ENCODE measurements at places on chromosomes 11 and 22. TPM values are rescaled to one million over a fixed set of nuclear protein-coding genes. Genes with fewer than 3 reads are reported as not detected.

GRCh38 chr11:27722117-27722952 is 22.1 kb upstream of the BDNF start:
- DNase-seq: no peak

The SMC1B gene
- 0.07 TPM for total RNA-seq

The OR51B2 gene
- not detected for total RNA-seq

- no peak for DNase-seq
Observed at GRCh38 chr11:79344753-79345294, 96.0 kb downstream of the TENM4 start.

The OR10A4 gene
- total RNA-seq: not detected

DNA sequence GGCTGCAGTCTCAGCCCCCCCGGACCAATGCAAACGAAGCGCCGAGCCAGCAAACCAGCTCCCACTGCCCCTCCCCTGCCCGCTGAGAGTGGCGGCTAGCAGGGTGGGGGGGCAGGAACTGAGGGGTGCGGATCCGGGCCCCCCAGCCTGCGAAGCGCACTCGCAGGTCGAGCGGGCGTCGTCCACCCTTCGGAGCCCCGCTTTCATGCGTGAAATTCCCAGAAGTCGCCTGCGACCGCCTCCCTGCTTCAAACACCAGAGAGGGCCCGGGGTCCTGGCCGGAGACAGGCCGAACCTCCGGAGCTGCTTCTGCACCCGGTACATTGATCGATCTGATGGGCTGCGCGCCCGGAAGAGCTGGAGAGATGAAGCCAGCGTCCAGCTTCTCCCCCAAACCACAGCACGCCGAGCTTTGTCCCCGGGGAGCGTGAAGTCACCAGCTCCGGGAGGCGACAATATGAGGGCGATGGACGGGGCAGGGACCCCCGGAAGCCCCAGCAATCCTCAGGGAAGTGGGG is 646 bp upstream of the PATZ1 start:
- peak; percentile 74 for DNase-seq

The BCO2 gene
- total RNA-seq: 1.7 TPM

The PRODH gene
- total RNA-seq: not detected

The CYTH4 gene
- total RNA-seq: 92.2 TPM

The HORMAD2 gene
- not detected for total RNA-seq

DNA sequence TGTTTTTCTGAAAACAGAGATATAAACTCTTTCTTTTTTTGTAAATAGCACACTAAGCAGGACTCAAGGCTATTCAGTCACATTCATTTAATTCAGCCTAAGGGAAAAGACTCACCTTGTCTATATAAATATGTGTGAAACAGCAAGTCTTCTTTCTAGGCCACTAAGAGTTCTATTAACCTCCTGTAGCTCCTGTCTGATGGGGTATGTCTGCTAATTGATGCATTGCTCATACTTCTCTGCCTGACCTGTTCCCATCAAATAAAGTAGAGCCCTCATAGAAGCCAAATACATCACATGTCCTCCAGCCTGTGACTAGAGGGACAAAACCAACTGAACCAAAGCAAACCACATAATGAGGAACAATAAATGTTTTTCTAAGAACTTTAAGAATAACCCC is 68.2 kb downstream of the MSANTD4 start:
- DNase-seq: no peak

The TEX12 gene
- total RNA-seq: not detected

The VWCE gene
- 0.41 TPM for total RNA-seq

GRCh38 chr11:118614511-118614910 is 7.1 kb downstream of the PHLDB1 start:
- DNase-seq: no peak

- DNase-seq: no peak
Observed at GRCh38 chr22:47163856-47164513, 401.5 kb downstream of the TBC1D22A start.

DNA sequence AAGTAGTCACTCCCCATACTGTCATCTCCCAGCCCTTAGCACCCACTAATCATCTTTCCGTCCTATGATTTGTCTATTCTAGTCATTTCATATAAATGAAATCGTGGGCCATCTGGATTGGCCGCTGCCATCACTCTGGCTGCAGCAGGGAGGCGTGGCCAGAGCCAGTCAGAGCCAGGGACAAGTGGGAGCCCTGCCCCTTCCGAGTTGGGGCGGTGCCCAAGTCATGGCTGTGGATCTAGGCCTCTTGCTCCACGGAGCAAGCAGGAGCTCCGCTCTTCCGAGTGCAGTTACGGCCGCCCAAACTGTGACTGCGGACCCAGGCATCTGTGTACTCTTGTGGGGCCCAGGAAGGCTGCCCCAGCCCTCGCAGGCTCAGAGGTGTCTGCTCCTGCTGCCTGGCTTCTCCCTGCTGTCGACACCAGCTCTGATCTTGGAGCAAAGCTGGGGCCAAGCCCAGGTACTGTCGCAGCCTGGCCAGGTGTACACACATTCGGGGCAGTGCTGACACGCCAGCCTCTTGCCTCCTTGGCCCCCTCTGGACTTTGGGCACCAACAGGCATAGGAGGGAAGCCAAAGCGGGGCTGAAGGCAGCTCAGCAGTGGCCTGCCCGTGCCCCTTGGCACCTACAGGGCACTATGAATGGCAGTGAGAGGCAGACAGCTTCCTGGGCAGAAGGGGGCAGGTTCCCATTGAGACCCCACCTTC is 8.4 kb downstream of the MRPL48 start:
- DNase-seq: no peak

The SPI1 gene
- total RNA-seq: 98.3 TPM

The NRGN gene
- 0.66 TPM for total RNA-seq
